HS-27A (cell line): ENCODE measurements at places on chromosomes 1 and 21.

DNA sequence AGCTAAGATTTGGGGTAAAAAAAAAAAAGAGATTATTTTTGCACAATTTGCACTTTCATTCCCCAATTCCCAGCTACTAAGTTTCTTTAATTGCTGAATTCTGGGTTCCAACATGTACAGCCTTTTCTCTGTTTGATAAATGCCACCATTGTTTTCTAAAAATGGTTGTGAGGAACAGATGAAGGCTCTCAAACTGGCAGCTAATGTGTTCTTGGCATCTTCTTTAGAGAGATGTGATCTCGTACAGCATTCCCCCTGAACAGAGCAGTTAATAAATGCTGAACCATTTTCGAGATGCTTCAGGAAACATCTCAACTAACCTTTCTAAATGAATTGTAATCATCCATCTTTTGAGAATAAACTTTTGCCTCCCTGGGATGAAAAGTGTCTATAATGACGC, 107.9 kb upstream of the DYNLT5 start:
- DNase-seq: no peak

DNA sequence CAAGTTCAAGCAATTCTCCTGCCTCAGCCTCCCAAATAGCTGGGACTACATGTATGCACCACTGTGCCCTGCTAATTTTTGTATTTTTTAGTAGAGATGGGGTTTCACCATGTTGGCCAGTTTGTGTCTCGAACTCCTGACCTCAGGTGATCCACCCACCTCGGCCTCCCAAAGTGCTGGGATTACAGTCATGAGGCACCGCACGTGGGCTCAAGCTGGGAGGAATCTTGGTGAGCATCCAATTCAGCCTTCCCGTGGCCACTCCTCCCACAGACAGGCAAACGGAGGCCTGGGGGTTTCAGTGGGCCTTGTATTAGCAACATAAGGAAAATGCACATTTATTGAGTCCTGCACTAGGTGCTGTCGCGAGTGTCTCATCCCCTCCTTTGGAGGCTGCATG, 24.5 kb upstream of the VWA5B1 start:
- no peak for DNase-seq

GRCh38 chr1:147292631-147293251, 50.3 kb downstream of the CHD1L start:
- DNase-seq: peak; percentile 56

GRCh38 chr1:96281491-96281890, 440.1 kb upstream of the PTBP2 start:
- no peak for DNase-seq

- DNase-seq: no peak
Observed at GRCh38 chr1:203524152-203524551, 30.2 kb downstream of the OPTC start.

DNA sequence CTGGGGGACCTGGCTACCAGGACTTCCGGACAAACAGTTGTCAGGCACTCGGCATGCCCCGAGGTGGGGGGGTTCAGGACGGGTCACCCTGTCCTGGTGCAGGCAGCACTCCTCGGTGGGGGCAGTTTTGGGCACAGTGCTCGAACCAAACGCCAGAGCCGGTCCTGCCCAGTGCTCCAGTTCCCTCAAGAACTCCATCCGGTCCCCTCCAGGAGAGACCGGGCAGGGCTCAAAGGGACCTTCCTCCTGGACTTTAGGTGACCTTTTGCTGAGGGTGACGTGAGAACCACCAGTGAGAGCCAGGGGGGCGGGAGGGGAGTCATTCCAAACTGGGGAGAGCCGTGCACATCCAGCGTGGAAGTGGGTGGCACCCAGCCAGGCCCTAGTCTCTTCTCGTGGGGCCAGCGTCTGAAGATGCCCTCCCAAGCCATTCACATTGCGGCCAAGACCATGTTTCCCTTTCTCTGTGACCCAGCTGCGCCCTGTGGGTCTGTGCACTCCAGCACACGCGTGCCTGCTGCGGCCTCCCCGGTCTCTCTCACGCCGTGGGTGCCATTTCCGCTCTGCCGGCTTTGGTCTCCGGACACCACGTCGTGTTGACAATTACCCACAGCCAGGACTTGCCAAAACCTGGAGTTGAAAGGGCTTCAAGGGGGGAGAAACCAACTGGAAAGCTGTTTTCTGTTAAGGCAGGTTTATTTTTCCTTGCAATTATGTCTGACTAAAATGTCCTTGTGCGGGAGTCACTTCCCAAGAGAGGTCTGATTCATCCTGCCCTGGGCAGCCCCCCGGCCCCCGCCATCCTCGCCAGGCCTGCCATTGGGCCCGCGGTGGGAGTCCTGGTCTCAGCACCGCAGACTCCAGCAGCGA, 178.8 kb upstream of the ARHGEF16 start:
- DNase-seq: no peak

DNA sequence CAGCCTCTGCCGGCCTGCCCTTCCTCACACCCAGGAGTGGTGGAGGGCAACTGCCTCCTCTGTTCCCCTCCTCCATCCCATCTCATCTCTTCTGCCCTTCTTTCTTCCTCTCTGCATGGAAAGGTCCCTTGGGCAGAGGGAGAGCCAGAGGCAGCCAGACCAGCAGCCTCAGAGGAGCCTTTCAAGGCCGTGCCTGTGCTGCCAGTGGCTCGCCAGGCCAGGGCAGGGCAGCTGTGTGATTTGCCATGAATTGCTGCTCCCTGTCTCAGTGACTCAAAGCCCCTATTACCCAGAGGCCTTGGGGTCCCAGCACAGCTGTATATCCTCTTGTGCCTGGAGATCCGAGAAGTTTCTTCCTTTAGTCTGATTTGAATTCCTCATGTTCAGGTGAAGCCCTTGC, 21.9 kb downstream of the TMCC2 start:
- DNase-seq: no peak

- DNase-seq: no peak
Observed at GRCh38 chr1:43358121-43358745, 548 bp upstream of the CDC20 start.

DNA sequence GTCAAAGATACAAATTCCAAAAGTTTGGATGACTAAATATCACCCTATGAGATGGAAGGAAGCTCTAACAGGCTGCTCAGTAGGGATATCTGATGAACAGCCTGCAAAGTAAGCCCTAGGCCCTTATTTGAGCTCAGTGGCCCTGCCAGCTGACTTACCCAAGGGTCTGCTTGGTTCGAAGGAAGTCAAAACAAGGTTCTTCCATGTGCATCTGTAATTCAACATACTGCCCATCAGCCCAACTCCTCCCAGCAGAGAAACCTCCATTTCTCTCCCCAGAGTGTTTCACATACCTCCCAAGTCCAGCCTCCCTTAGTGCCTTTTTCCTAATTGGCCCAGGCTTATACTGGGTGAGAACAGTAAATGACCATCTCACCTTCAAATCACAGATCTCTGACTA, 86.6 kb downstream of the NRDC start:
- no peak for DNase-seq

DNA sequence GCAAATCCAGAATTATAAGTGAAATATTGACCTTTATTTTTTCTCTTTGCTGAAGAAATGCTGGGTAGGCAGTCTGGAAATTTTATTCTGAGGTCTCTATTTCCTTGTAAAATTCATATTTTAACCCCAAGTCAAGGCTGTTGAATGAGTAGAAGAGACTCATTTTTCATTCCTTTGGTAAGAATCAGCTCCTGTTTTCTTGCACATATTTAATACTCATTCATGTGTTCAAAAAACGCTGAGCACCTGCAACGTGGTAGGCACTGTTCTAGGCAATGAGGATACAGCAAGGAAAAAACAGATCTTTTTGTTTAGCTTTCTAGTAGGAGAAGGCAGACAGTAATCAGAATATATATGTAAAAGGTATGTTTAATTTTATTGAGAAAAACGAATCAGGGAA, 1.5 kb downstream of the PRKAA2 start:
- no peak for DNase-seq

GRCh38 chr1:1770102-1770501, 8.2 kb downstream of the NADK start:
- no peak for DNase-seq

DNA sequence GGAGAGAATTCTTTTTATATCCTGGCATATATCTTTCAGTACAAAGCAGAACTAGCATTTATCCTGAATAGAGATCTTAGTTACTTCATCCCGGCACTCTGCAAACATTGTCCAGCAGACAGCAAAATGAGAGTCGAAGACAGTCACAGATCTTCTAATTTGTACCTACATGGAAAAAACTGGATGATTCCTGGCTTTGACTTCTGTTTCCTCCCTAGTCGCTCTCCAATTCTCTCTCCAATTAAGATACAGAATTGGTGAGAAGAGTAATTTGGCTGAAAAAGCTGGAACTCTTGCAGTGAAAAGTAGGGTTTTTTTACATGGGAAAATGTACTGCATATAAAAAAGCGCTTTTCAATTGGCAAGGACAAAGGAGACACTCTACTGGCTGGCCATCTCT, 151.1 kb upstream of the C8B start:
- DNase-seq: no peak

- peak; percentile 49 for DNase-seq
Observed at GRCh38 chr1:161486806-161487741, 18.2 kb upstream of the FCGR2A start.

- DNase-seq: no peak
Observed at GRCh38 chr1:54850069-54850730, 36.8 kb downstream of the DHCR24 start.

DNA sequence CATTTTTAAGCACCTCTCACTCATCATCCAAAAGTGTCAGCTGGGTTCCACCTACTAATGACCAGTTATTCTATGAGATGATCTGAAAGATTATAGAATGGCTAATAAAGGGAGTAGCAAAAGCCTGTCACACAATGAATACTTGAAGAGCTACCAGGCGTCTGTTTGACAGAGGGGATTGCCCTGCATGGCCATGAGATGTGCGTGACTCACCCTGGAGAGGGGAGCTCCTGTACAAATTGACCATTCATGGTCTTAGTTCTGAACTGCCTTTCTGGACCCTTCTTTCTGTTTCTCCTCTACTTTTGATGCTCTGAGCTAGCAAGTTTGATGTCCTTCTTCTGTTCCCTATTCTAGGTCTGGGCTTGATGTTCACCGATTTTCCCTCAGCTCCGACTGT, 85.2 kb upstream of the ABCD3 start:
- no peak for DNase-seq

GRCh38 chr1:218351391-218352074, 6.4 kb downstream of the TGFB2 start:
- DNase-seq: no peak

DNA sequence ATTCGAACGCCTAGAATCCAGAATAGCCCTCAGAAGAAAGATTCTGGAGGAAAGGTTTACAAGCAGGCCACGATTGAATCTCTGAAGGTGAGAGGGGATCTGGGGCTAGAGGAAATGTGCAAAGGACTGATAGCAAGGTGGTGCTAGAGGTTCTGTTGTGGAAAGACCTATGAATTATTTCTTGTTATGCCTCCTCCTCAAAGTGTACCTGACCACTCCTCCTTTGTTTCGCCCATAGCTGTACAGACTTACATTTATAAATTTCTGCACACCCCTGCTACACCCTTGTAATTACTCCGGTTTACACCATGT, 986 bp downstream of the TCEANC2 start:
- no peak for DNase-seq

DNA sequence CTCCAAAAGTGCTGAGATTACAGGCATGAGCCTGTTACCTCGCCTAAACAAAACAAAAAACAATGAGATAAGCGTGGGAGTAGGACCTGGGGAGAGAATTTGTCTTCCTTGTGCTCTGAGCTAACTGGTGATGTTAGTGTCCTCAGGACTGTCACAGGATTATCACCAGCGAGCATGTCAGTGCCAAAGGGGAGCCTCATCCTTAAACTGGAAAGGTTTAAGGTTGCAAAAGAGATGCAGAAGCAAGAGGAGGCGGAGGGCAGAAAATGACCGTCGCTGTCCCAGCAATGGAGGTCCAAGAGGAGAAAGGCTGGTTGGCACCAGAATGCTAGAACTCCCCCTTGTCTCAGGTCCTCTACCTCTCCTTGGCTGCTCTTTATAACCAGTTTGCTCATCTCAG, 3.9 kb downstream of the SYPL2 start:
- no peak for DNase-seq

DNA sequence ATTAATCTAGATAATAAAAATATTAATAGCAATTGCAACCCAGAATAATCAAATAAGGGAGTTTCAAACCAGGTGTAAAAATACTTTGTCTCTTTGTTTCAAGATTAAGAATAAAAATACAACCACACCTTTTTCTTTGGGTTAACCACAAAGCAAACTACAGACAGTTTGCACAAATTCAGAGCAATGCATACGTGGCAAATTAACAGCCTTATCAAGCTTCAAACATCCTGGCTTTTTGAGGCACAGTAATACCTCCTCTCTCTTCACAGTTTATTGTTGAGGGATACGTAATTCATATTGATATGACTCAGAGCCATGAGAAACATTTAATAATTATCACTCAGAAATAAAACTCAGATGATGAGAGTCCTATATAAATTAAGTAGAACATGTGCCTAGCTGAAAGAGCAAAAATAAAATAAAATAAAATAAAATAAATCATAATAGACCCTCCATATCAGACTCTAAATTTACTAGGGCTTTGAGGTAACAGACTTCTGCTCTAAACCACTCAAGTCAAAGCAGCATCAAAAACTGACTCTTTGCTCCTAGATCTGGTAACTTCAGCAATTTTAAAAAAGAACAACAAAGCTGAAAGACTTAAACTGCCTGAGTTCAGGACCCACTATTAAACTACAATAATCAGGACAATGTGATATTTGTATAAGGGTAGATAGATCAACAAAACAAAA, 11.4 kb downstream of the EDEM3 start:
- no peak for DNase-seq
